Substantia nigra (tissue), 51 donors: ENCODE measurements at places on chromosomes 13 and 19.

GRCh38 chr19:38401148-38401547 is 1.7 kb upstream of the FAM98C start:
- no peak for DNase-seq

DNA sequence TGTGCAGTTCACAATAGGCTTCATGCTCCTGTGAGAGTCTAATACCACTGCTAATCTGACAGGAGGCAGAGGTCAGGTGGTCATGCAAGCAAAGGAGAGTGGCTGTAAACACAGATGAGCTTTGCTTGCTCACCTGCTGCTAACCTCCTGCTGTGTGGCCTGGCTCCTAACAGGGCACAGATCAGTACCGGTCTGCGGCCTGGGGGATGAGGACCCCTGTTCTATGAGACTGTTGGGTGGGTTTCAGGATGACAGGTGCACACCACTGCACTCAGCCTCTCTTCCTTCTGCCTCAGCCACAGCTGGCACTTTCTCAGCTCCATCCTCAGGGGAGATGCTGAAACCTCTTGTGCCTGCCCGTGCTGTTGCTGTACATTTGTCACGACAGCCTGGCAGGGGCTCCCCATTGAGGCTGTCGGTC is 9.7 kb downstream of the CLEC4G start:
- no peak for DNase-seq

DNA sequence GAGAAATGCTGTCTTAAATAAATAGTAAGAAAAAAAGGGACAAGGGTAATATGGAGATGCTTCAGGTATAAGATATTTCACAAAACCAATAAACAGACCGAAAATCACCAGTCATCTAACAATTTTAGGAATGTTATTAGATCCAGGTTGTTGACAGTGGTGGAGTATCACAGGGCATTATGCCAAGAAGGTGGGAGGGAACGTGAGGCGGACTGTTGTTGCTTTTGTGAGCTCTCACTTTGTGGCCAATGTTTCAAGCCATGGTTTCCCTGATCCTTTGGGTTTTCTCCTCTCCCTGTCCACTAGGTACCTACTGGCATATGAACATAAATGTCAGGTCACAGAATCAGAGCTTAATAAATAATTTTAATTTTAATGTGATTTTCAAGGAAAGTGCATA is 790.3 kb upstream of the SLITRK1 start:
- DNase-seq: no peak

- DNase-seq: no peak
Observed at GRCh38 chr13:60590800-60591747, 194.1 kb downstream of the TDRD3 start.

DNA sequence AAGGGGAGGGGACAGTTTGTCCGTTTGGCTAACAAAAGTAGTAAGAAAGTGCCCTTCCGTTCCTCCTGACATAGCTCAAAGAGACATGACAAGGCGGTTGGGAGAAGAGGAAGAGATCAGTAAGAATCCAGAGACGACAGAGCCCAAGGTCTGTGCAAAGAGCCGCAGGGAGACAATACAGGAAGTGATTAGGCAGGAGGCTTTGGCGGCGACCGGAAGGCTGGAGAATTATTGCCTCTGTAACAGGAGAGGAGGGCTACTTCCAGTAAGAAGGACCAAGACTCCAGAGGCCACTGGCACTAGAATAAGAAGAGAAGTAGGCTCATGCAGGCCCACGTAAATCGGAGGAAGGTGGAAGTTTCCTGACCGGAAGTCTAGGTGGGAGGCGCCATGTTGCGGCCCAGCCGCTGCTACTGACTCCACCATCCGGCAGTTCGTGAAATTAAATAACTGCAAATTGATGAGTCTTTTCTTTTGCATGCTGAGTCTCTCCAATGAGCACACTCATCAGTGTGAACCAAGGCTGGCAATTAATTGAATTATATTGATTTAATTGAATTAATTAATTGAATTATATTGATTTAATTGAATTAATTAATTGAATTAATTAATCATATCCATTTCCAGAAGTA is 9.9 kb downstream of the RFX2 start:
- no peak for DNase-seq

- DNase-seq: no peak
Observed at GRCh38 chr19:52749780-52750179, 14.9 kb upstream of the ZNF611 start.

- DNase-seq: peak; percentile 90
Observed at GRCh38 chr19:51333836-51334460, 8.0 kb downstream of the VSIG10L start.

- DNase-seq: no peak
Observed at GRCh38 chr13:51518827-51519226, 65.4 kb upstream of the WDFY2 start.

DNA sequence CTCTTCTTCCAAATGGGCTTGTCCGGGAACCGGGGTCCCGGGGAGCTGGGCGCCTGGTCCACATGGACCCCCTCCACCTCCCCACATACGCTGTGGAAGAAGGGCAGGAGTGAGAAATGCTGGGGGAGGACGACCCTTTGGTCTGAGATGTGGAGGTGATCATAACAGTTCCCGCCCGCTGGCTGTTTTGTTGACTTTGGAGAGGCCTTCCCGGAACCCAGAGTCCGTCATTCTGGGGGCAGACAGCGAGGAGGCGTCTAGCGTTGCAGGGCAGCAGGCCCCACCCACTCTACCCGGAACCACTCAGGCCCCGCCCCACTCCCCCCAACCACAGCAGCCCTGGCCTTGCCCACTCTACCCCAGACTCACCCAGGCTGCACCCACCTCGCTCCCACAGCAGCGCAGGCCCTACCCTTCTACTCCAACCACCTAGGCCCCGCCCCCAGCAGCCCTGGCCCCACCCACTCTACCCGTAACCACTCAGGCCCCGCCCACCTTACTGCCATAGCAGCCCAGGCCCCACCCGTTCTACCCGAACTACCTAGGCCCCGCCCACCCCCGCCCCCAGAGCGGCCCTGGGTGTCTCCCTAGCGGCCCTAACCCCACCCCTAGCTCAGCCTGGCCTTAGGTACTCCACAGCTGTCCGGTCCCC is 7.1 kb downstream of the GPR108 start:
- peak; percentile 62 for DNase-seq

- no peak for DNase-seq
Observed at GRCh38 chr19:56084835-56085536, 36.1 kb downstream of the ZNF787 start.

DNA sequence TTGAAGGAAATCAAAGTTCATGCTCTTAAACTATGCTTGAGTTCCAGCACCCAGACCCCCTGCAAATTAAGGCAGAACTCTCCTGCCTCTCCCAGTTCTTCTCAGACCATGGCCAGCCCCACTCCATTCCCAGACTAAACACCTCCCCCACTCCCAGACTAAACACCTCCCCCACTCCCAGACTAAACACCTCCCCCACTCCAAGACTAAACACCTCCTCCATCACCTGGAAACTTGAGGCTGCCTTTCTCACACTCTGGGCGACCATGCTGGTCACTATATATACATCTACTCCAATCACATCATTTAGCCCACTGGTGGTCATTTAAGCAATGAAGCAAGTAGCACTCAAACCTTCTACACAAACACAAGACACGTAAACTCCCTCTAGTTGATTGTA is 57.2 kb downstream of the CAB39L start:
- DNase-seq: no peak

DNA sequence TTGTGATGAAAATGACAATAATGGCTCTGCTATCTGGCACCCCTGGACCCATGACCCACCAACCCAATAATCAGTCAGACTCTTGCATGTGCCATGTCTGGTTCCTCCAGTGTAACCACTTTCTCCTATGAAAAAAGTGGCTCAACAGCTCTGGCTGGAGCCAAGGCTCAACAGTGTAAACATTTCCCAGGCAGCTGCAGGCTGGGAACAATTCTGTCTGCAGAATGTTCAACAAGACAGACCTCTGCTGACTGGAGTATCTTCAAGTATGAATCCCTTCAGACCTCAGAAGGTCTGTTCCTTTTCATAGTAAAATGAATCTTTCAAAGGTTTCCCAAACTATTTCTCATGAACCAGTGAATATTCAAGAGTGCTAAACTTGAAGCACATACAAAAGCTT is 410.1 kb upstream of the HTR2A start:
- DNase-seq: no peak

DNA sequence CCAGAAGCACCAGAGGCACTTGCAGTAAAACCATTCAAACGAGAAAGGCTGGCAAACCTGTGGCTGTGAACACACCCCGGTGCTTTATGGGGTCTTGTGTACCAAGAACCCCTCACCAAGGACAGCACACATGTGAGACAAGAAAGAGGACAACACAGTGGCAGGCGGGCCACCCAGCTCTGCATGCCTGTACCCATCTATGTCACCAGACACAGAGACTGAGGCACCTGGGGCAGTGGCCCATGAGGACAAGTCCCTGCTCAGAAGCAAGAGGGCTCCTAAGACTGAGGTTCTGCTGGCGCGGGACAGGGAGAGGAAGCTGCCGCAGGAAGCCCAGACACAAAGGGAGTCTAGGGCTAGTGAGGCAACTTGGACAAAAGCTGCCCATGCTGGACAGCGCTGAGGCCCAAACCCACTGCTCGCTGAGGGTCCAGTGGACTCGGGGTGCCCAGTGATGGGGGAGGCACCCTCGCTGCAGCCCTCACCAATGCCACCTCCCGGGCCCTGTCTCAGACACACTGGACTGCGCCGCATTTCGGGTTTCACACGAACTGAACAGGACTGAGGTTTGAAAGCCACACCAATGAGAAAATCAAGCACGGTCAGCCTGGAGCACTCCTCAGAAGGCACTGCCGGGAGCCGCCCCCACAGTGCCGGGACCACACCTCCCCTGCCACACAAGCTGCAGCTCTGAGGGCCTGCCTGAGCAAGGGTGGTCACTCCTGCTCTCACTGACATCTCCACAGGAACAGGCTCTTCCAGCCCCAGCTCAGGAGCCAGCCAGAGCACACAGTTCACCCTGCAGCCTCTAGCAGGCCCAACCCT is 232.7 kb downstream of the TUBA3C start:
- DNase-seq: no peak

GRCh38 chr13:112719016-112719415 is 29.2 kb downstream of the ATP11A start:
- no peak for DNase-seq

DNA sequence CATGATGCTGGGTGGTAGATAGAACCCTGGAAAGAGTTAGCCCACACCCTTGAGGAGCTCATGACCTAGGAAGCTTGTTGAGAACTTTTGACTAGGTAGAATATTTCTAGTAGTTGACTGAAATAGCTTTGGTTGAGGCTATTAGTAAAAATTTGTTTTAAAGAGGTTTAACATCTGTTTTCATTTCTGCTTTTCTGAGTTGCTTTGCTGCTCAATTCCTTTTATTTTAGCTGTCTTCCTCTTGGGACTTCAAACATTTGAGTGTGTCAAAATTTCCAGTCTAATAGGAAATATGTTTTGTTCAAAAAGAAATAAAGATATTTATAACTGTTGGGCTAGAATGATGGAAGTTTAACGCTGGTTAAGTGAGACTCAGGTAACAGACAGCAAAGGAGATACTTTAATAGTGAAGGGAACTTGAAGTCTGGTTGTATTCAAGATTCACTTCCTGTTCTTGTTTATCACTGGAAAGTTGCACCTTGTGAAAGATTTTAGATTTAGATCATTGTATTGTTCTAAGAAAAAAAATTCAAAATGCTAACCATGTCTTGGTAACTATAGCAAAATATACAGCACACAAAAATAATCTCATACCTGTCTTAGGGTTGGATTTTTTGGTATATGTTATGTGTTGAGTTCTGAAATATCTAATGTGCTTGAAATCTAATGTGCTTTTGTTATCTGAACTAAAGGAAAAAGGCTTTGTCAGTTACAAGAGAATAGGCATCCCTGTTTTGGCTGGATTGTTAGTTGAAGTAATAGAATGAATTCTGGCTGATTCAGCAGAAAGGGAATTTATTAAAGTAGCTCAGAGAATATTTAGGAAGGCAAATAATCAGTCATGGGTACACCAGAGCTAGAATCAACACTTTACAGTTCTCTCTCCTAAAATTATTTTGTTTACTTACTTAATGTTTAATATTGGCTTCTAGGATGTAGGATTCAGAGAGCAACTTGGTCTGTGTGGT is 24.4 kb upstream of the GPR18 start:
- no peak for DNase-seq

GRCh38 chr13:39105110-39105509 is 66.9 kb downstream of the NHLRC3 start:
- no peak for DNase-seq

DNA sequence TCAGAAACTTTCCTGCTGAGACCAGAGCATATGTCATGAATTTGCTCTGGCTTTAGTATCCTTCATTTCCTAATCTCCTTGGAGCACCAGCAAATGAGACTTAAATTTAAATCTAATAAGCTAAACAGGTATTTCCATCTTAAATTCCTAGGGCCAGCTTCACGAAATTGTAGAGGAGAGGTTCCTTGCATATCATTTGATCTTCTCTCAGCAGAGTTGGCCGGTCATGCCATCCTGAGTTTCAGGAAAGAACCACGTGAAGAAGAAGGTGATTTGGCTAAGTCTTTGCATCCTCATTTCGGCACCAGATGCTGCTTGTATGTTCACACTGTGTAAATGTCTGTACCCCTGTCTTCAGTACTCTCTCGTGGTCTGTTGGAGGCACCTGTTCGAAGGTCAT is 370.4 kb upstream of the NBEA start:
- no peak for DNase-seq

- DNase-seq: no peak
Observed at GRCh38 chr19:45539459-45539858, 32.2 kb downstream of the VASP start.

GRCh38 chr19:15331419-15332310 is 674 bp downstream of the BRD4 start:
- peak; percentile 64 for DNase-seq

DNA sequence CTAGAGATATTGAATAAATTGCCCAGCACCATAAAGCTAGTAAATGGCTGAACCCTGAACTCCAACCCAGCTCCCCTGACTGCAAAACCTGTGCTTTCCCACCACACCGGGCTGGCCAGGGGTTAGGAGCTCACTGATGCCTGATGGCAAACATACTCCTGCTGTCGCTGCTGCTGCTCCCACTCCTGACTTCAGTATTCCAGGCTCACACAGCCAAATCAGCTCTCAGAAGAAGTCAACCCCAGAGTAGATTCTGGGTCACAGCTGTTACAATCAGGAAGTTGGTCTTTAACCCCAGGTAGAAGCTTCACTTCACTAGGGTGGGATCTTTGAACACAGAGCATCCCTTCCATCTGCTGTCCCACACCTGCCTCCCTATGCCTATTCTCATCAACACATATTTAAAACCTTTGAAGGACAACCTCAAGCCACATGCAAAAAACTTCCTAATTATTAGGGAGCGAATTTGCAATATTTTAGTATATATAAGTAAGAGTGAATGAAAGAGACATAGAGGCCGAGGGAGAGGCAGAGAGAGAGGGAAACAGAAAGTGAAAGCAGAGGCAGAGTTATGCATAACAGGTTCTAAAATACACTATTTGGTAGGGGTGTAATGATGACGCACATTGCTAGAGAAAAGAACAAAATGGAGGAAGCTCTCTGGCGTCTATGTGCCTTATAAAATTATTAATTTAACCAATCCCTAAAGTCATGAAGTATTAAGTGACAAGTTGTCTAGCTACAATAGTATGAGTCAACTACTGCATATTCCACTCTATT is 99.4 kb upstream of the SERP2 start:
- no peak for DNase-seq
